CD4-positive, alpha-beta T cell treated with Interferon alpha-2 for 1 hour (primary cell): ENCODE measurements at places on chromosomes 6 and 20.

GRCh38 chr6:166244353-166245045 is 63.7 kb downstream of the PRR18 start:
- DNase-seq = peak; percentile 44

GRCh38 chr6:144654506-144654905 is 369.4 kb downstream of the UTRN start:
- DNase-seq = no peak

DNA sequence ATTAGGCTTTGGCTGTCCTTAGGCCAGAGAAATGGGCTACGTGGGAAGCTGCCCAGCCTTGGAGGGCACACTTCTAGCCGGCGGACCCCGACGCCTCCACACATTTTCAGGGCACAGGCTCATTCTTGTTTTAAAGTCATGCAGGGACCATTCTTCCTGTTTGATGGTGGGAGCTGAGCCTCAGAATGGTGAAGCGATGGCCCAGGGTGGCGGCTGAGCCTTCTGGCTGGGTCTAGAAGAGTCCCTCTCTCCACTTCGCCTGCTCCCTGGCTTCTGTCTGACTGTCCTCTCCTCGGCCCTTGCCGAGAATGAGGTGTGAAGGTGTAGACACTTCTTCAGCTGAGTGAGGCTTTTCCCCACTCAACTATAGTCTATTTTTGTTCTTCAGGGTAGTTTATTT is 114.4 kb downstream of the SULF2 start:
- no peak for DNase-seq

DNA sequence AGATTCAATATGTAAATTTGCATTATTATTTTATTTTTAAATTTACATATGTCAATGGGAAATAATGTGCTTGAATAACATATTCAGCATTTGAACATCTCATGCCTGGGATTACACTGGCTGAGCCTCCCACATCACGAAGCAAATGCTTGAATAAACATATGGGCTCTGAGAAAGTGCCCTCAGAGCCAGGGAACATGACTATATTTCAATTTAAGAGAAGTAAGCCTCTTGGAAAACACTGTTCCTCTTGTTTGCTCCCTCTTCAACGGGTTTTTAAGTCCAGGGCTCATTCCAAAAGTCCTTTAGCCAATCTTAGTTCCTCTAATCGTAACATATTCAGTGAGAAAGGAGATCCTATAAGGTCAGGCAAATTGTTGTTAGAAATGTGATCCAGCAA is 122.0 kb downstream of the GMPR start:
- DNase-seq = no peak

DNA sequence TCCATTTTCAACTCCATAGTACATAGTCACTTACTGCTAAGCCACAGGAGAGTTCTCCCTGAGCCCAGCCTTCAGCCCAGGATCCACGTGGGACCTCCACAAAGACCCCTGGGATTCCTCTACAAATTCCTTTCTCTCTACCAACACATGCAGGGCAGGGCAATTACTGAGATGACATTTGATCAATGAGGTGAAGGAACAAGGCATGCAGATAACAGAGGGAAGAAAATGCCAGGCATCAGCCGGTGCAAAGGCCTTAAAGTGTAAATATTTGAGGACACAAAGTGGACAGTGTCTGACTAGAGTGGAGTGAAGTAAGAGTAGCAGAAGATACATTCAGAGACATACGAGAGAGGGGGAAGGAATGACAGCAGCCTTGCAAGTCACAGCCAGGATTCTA is 70.2 kb downstream of the HS3ST5 start:
- DNase-seq = no peak

GRCh38 chr6:138486249-138487101 is 12.8 kb downstream of the NHSL1 start:
- no peak for DNase-seq

- no peak for DNase-seq
Observed at GRCh38 chr6:37429352-37429750, 3.7 kb upstream of the CMTR1 start.

- no peak for DNase-seq
Observed at GRCh38 chr6:39086294-39086693, 28.7 kb downstream of the SAYSD1 start.

DNA sequence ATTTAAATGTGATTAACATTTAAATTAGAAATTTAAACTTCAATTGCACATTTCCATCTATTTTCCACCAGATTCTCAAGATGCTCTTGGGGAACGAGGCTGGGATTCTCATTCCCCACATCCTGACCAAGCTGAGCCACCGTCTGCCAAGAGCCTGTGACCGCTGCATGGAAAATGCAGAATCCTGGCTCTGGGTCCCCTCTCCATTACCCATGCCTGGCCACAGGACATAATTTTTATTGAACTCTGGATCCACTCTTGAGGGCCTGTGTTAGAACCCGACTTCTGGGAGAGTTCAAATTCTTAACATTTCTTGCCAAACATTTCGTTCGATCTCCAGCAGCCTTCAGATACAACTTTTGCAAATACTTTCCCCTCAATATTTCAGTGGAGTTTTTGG is 201.6 kb upstream of the SNX9 start:
- no peak for DNase-seq

DNA sequence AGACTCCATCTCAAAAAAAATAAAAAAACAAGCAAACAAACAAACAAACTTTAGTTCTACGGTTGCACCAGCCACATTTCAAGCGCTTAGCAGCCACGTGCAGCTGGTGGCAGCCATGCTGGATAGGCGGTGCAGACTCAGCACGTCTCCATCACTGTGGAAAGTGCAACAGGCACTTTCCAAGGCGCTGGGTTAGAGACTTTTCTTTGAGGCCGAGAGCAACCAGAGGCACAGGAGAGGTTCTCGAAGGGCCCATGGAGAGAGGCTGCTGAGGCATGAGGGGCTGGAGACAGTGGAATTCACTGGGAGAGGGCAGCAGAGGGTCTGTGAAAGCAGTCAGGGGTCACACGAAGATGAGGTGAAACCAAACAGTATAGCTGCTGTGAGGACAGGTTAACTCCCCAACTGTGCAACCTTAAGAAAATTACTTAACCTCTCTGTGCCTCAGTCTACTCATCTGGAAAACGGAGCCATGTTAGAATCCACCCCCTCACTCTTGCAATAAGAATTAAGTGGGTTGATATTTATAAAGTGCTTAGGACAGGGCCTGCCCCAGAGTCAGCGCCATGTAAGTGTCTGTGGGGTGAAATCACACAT is 27.5 kb downstream of the TGM2 start:
- no peak for DNase-seq

- DNase-seq = no peak
Observed at GRCh38 chr6:97771372-97771771, 488.4 kb upstream of the MMS22L start.

DNA sequence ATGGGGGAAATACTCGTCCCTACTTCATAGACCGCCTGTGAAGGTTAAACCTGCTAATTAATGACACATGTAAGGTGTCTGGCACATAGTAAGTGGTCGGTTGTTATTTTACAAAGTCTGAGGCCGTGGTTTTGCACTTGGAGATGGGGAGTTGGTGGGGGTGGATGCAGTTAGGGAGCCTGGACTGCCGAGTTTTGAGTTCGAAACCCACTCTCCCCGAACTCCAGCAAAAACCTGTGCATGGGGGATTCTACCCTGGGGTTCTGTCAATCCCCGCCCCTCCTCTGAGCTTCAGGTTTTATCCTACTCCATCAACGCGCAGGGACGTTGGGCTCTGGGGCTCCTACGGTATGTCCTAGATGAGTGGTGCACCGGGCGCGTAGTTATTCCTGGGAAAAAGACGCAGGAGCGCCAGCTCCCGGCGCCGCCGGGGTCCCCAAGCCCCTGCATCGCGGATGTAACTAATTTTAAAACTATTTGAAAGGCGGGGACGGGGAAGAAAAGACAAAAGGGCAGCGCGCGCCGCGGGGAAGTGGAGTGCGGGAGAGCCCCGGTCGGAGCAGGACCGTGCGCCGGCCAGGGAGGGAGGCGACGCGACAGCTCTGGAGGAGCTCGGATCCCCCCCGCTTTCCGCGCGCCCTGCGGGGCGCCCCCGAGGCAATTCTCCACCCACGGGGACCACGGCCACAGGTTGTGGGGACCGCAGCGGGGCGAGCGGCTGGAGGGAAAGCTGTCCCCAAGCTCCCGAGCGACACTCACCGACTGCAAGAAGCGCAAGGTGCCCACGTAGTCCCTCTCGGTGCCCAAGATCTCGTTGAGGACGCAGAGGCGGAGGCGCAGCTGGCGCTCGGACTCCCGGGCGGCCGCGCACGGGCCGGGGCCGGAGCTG is 672 bp downstream of the PREX1 start:
- no peak for DNase-seq

DNA sequence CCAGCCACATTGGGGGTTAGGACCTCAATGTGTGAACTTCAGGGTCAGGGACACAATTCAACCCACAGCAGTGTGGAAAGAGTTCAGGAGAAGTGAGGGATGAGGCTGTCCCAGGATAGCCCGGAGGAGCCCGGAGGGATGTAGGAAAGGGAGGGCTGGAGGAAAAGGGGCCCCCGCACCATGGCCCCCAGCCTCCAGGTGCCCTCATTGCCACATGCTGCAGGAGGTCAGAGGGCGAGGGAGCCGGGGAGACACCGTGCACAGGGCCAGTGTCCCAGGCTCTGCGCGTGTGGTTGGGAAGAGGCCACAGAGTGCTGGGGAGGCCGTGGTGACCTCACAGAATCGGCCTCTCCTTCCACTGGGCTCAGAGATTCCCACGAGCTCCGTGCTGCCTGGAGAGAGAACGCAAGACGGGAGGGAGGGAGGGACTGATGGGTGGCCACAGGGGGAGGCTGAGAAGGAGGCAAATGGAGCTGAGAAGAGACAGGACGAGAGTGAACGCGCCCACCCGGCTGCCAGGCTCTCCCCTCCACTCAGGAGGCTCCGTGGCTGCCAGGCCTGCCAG is 215.1 kb downstream of the DLL1 start:
- no peak for DNase-seq

DNA sequence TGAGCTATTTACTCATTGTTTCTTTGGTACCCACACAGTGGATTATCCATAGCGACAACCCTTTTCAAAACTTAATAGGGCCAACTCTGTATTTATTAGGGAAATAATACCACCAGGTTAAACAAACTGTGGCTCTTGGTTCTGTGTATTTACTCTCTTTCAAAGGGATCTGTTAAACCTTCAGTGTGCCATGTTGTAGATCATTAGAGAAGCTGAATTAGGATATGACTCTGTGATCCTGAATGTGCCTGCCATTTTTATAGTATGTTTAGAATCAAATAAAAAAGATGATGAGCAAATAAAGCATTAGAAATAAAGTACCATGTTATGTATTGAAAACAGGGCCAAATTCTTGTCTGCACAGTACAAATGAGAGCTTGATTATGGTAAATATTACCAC is 25.0 kb upstream of the SLC35D3 start:
- no peak for DNase-seq

DNA sequence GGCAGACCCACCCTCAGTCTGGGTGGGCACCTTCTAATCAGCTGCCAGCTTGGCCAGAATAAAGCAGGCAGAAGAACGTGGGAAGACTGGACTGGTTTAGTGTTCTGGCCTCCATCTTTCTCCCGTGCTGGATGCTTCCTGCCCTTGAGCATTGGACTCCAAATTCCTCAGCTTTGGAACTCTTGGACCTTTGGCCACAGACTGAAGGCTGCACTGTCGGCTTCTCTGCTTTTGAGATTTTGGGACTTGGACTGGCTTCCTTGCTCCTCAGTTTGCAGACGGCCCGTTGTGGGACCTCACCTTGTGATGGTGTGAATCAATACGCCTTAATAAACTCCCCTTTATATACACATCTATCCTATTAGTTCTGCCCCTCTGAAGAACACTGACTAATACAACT is 20.6 kb upstream of the FNDC1 start:
- DNase-seq = no peak

DNA sequence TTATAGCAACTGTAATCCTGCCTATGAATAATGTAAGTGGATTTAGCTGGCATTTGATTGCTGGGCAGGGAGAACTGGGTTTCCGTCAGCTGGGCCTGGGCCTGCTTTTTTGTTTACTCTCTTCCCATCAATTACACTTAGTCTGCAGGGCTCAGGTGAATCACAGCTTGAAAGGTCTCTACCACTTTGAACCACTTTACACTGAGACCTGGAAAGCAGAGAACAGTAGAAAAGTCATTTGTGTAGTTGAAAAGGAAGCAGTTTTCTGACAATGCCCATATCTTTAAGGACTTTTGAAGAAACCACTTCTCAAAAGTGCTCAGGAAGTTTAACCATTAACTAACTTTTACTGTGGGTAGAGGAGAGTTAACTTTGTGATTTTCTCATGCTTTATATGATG is 315.4 kb upstream of the SASH1 start:
- DNase-seq = no peak

GRCh38 chr6:31394381-31394780 is 9.0 kb upstream of the MICA start:
- no peak for DNase-seq

GRCh38 chr6:156953479-156954146 is 176.4 kb downstream of the ARID1B start:
- DNase-seq = peak; percentile 70

DNA sequence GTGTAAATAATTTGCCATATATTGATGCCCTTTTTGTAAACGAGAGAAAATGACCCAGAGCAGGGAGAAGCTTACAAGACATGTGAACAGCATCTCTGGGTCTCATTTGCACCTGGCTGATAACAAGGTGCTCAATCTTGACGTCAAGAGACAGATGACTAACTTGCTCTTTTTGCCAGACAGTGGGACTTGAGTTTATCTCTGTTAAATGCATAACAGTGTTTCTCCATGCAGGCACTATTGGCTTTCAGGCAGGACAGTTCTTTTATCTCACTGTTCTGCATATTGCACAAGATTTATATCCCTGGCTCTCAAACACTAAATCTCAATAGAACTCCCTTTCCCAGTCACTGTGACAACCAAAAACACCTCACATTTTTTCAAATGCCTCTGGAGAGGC is 56.4 kb downstream of the RFX6 start:
- no peak for DNase-seq

DNA sequence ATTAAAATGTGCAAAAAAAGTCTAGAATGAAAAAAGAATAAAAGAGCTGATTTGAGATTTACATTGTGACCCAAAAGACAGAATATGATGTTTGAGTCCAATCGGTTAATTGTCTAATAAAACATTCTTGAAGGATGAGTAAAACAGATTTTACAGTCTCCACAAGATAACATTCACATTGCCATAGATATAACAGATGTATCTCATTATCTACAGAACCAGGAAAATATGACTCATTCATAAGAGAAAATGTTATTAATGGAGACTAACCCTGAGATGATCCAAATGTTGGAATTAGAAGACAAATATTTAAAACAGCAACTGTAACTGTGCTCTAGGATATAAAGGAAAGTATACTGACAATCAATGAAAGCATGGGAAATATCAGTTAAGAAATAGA is 141.7 kb downstream of the RFX6 start:
- no peak for DNase-seq

DNA sequence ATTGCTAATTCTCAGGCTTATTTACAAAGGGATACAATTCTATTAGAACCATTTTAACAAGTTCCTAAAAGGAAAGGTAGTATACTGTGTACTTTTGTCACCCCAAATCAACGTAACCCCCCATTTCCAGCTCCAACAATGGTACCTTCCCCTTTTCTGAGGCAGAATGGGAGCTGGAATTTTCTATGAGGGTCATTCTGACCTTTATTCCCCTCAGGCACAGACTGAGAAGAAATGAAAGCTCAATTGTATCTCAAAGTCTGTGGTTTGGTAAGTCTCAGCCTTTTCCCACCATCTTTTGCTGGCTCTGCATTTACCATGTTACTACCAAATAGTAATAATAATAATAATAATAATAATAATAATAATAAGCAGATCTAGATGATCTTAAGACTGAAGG is 571.0 kb downstream of the RNF144B start:
- DNase-seq = no peak

GRCh38 chr20:61236713-61237112 is 15.3 kb upstream of the CDH4 start:
- DNase-seq = no peak

GRCh38 chr6:69865126-69865525 is 1.2 kb upstream of the COL19A1 start:
- DNase-seq = no peak
